ENCODE measurements at places on chromosomes 1 and 21.
A peak's percentile ranks its signal among the peaks of the same experiment; 100 is the strongest.

GRCh38 chr1:9340172-9340854, 47.6 kb downstream of the SPSB1 start:
- DNase-seq, result no peak

- no peak for DNase-seq
Measured at GRCh38 chr1:201061049-201061448, 37.5 kb upstream of the KIF21B start.

- no peak for DNase-seq
Measured at GRCh38 chr1:221998186-221998612, 256.3 kb upstream of the DUSP10 start.

DNA sequence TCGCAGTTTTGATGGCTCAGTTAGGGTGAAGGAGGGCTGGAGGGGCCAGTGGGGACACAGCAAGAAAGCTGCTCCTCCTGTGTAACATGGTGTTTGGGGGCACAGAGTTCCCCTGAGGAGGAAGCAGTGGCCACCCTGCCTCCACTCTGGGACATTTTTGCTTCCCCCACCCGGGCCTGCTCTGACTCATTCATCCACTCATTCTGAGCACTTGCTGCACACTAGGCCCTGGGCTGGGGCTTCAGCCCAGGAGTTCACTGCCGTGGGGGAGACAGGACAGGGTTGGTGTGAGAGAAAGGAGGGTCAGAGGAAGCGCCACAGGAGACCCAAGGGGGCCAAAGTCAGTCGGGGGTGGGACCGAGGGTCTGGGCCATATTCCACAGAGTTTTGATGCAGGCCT, 41.4 kb upstream of the ACOT11 start:
- no peak for DNase-seq

- DNase-seq, result no peak
Measured at GRCh38 chr1:211415700-211416099, 76.3 kb downstream of the RD3 start.

GRCh38 chr1:90727917-90728501, 10.9 kb upstream of the BARHL2 start:
- no peak for DNase-seq

DNA sequence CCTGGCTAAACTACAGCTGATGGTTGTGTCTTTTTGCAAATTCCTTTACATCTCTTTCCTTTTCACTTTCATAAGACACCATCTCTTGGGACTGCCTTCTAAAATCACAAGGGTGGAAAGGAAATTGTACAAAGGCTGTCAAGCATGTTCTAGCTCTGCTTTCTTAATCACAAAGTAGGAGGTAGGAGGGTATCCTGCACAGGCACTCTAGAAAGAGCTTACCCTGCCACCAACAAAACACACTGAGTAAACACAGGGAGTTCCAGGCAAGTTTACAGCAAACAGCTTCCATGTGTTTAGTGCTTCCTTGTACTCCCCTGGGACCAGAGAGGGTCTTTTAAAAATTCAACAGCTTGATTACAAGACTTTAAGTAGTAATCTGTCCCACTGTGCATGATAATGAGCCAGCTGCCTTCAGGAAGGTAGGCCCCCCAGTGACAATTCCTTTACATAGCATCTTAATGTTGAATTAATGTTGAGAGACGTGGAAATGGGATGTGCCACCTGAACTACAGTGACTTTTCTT, 2.4 kb downstream of the PLPP3 start:
- DNase-seq, result no peak

DNA sequence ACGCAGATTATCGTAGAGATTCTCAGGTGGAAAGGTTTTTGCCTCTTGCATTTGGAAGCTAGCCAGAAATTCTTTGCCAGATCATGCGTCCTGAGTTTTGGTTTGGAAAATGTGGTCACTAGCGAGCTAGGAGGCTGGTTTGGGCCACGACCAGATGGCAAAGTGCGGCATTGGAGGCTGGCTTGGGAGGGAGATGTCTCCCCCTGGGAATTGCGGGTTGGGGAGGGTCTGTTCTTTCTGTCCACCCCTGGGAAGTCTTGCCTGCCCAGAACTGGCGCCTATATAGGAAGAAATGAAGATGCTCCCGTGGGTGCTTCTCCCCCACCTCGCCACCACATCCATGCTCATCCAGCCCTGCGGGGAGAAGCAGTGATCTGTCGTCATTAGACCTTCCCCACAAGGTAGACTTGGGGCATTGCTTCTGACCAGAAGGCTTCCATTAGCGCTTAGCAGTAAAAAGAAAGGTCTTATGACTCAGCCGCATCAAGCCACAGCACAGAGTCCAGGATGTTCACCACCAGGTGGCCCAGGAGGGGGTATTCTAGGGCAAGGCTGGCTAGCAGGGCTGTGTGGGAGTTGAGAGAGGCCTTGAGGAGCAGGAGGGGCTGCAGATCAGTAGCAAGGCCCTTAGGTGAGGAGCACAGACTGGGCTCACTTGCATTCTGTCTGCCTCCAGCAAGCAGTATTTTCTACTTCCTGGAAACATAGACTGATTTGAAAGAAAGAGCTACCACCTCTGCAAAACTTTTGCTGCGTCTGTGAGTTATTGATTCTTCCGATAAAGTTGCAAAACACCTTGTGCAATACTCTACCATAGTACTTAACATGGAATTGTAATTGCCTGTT, 1.5 kb upstream of the PTP4A2 start:
- no peak for DNase-seq

DNA sequence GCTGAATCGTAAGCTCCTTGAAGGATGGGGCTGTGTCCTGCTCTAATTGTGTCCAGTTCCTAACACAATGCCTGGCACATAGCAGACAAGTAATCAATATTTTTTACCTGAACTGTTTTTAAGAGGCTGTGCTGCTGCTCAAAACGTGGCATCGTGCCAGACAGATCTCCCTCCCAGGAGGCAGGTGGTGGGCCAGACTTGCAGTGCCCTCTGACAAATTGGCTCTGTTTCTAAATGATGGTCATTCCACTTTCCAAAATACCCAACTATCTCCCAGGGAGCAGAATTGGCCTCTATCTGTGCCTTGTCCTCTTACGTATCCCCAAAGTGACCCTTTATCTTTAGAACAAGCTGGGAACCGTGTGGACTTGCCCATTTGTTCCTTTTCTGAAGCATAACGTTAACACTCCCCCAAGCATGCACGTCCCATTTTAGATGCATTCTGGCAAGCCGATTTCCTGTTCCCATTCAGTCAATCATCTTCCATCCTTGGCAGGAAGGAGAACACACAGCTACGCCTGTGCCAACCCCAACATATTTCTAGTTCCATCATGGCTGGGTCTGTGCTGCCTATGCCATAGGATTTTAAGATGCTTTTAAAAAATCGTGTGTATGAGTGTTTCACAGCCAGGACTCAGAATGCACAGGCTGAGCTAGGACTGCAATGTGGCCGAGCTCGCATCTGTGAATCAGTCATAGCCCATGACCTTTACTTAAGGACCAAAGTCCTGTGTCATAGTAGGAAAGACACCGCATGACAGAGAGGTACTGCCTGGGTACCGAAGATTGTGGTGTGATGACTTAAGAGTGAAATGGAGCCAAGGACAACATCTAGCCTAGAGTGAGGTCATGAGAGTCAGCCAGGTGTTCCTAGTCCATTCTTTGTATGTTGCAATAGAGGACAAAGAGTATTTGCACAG, 408.6 kb downstream of the PRDM2 start:
- peak; percentile 24 for DNase-seq
